ENCODE measurements at places on chromosomes 2 and 18. TPM values are rescaled to one million over a fixed set of nuclear protein-coding genes. Genes with fewer than 3 reads are reported as not detected.
A peak's percentile ranks its signal among the peaks of the same experiment; 100 is the strongest.

- DNase-seq: no peak
- H3K4me3 ChIP-seq: no peak overlapping the region
- H3K27me3 ChIP-seq: no peaks in the 10 kb centered on the region
- H3K4me1 ChIP-seq: peaks cover 4% of the 10 kb centered on the region
Observed at GRCh38 chr2:201977651-201978050, 56.0 kb upstream of the FZD7 start.

GRCh38 chr2:127695491-127696472, 5.5 kb upstream of the SFT2D3 start:
- peak; percentile 60 for DNase-seq
- H3K27ac ChIP-seq: no peak overlapping the region
- H3K4me1 ChIP-seq: peaks cover 3% of the 10 kb centered on the region
- peak overlapping the region; percentile 12 for H3K4me3 ChIP-seq
- no peaks in the 10 kb centered on the region for H3K27me3 ChIP-seq

DNA sequence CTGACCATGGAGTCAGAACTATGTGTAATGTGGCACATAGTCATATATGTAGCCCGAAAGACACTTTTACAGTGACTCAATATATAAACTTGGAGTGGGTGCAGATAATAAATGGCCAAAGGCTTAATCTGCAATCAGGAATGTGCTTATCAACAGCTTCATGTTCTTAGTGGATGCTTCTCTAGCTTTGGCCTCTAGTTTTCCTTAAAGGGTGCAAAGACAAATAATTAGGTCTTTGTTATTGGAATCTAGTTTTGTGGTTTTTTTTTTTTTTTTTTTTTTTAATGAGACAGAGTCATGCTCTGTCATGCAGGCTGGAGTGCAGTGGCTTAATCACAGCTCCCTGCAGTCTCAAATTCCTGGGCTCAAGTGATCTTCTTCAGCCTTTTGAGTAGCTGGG, 625.6 kb downstream of the EPHA4 start:
- H3K27ac ChIP-seq: no peak overlapping the region
- no peaks in the 10 kb centered on the region for H3K27me3 ChIP-seq
- H3K4me1 ChIP-seq: no peaks in the 10 kb centered on the region
- DNase-seq: no peak

- no peaks in the 10 kb centered on the region for H3K36me3 ChIP-seq
- no peak overlapping the region for H3K4me3 ChIP-seq
- no peaks in the 10 kb centered on the region for H3K4me1 ChIP-seq
- no peak for DNase-seq
- H3K27ac ChIP-seq: no peak overlapping the region
Observed at GRCh38 chr2:238114331-238114841, 14.2 kb downstream of the ESPNL start.

DNA sequence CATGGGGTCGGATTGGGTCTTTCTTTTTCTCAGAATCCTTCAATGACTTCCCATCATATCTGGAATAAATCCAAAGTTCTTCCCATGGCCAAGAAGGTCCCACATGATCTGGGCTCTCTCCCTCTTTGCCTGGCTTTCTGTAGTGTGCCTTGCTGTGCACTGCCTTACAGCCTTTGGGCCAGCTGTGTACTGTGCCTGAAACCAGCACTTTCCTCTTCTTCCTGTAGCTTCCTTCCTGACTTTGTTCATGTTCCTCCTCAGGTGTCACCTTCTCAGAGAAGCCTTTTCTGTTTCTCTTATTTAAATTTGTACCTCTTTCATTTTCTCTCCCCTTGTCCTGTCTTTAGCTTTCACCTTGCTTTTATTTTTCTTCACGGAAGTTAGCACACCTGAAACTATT, 4.3 kb upstream of the CDCA7 start:
- no peaks in the 10 kb centered on the region for H3K27me3 ChIP-seq
- no peak overlapping the region for H3K4me3 ChIP-seq
- no peak overlapping the region for H3K27ac ChIP-seq
- H3K4me1 ChIP-seq: no peaks in the 10 kb centered on the region
- DNase-seq: no peak

GRCh38 chr18:79954791-79955190, 3.3 kb upstream of the SLC66A2 start:
- no peaks in the 10 kb centered on the region for H3K36me3 ChIP-seq
- H3K27ac ChIP-seq: no peak overlapping the region
- peaks cover 7% of the 10 kb centered on the region for H3K4me1 ChIP-seq

DNA sequence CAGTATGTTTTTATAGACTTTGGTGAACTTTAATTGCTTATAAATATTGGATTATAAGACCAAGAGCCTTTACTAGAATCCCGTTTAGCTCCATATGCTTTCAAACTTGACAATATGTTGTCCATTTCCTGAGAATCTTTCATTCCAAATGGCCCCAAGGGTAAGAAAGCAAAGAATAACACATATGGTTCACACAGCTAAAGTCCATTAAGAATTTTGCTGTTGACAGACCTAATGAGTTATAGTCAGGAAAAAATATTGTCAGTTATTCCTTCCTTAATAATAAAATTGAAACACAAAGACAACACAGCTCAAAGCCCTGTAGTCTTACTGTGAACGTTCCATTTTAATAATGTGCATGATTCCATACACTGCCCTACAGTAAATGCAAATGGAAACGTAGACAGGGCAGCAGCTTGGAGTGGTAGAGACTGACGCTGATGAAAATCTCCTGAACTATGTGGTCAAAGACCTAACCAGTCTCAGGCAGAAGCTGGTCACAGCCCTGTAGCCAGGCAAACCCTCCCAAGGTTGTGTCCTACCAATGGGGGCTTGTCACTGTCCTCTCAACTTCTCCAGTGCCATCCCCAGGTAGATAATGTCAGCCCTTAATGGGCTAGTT, 49.0 kb upstream of the ATIC start:
- no peak overlapping the region for H3K4me3 ChIP-seq
- H3K4me1 ChIP-seq: peaks cover 4% of the 10 kb centered on the region

GRCh38 chr2:239751679-239752355, 273.3 kb downstream of the NDUFA10 start:
- no peak overlapping the region for H3K4me3 ChIP-seq
- H3K4me1 ChIP-seq: peaks cover 6% of the 10 kb centered on the region
- H3K27me3 ChIP-seq: no peaks in the 10 kb centered on the region
- no peaks in the 10 kb centered on the region for H3K36me3 ChIP-seq

GRCh38 chr2:112646102-112646719, 472 bp downstream of the SLC20A1 start:
- H3K27me3 ChIP-seq: no peaks in the 10 kb centered on the region
- H3K4me1 ChIP-seq: peaks cover 30% of the 10 kb centered on the region
- peak overlapping the region; percentile 96 for H3K4me3 ChIP-seq
- H3K36me3 ChIP-seq: peaks cover 42% of the 10 kb centered on the region
- peak overlapping the region; percentile 99 for H3K27ac ChIP-seq
- DNase-seq: peak; percentile 78

DNA sequence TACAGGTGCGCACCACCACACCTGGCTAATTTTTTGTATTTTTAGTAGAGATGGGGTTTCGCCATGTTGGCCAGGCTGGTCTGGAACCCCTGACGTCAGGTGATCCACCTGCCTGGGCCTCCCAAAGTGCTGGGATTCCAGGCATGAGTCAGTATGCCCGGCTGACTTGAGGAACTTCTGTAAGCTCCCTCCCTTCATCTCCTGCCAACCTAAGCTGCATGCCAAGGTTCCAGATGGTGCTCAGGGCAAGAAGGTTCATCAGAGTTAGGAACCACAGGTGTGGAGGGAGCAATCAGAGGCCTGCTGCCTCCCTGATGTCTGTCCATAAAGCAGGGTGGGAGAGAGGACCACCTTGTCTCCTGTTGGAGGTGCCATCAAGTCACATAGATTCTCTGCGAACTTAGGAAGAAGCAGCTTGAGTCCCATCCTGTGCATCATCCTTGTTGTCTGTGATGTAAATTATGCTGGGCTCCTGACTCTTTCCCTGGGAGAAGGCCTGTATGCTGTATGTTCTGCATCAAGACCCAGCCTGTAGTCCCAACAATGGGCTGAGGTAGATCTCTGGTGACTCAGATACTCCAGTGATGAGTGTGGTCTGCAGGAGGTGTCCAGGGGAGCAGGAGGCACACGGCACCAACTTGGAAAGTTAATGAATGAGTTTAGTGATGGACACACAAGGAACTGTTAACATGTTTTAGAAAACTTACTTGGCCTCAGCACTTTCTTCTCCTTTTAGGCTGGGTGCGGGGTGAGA, 53.1 kb downstream of the TMEM17 start:
- no peaks in the 10 kb centered on the region for H3K27me3 ChIP-seq
- no peak overlapping the region for H3K4me3 ChIP-seq
- no peak for DNase-seq
- H3K36me3 ChIP-seq: no peaks in the 10 kb centered on the region

- H3K27me3 ChIP-seq: no peaks in the 10 kb centered on the region
- no peak overlapping the region for H3K4me3 ChIP-seq
Observed at GRCh38 chr18:46158499-46158898, 54.3 kb downstream of the HAUS1 start.

DNA sequence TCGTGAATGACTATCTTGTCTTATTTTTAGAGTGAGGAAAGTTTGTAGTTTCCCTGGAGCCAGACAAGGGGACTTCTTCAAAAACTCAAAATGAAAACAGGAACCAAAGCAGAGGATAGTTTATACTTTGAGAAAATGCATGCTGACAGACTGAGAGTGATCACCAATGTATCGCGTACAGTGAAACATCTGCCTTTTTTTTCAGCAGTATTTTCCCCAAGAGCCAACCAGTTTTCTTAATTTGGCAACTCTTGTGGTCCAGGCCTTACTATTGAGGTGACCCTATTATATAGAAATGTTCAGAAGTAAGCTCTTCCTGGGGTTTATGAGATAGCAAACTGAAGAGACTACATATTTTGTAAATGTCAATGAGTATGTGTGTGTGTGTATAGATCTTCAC, 153.7 kb upstream of the VRK2 start:
- no peaks in the 10 kb centered on the region for H3K27me3 ChIP-seq
- H3K36me3 ChIP-seq: no peaks in the 10 kb centered on the region
- H3K4me3 ChIP-seq: no peak overlapping the region
- no peak overlapping the region for H3K27ac ChIP-seq

- H3K4me1 ChIP-seq: no peaks in the 10 kb centered on the region
- no peak overlapping the region for H3K4me3 ChIP-seq
- no peaks in the 10 kb centered on the region for H3K27me3 ChIP-seq
- no peak for DNase-seq
Observed at GRCh38 chr2:191999101-191999841, 152.4 kb upstream of the CAVIN2 start.

- peak overlapping the region; percentile 14 for H3K4me3 ChIP-seq
- H3K4me1 ChIP-seq: peaks cover 91% of the 10 kb centered on the region
- no peaks in the 10 kb centered on the region for H3K27me3 ChIP-seq
- H3K36me3 ChIP-seq: no peaks in the 10 kb centered on the region
- peak overlapping the region; percentile 80 for H3K27ac ChIP-seq
Observed at GRCh38 chr2:187545238-187545751, 8.9 kb downstream of the TFPI start.

GRCh38 chr2:27885234-27885633, 5.0 kb downstream of the RBKS start:
- H3K4me3 ChIP-seq: no peak overlapping the region
- no peaks in the 10 kb centered on the region for H3K36me3 ChIP-seq
- peak; percentile 39 for DNase-seq
- no peak overlapping the region for H3K27ac ChIP-seq

DNA sequence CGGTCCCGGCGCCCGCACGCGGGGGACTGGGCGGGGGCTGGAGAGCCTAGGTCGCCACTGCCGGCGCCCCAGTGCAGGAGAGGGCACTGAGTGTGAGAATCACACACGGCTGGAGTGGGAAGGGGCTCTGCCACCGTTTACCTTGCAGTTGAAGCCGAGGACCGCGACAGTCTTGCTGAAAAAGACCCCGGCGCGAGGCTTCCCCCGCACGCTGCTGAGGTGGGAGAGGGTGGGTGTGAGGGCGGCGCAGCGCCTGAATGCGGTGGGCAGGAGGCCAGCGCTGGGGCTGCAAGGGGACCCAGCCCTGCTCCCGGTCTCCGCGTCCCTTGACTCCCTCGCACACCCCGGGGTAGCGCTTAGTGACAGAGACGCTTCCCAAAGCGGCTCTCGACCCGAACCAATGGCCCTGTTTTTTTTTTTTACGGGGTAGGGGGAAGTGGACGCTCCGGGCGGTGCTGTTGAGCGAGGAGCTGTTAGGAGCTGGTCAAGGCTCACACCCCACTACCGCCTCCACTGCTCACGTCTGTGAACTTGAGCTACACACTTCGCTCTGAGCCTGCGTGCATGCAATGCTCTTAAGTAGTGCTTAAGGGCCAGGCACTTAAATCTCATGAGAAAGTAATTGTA, 794 bp downstream of the NOTO start:
- no peak overlapping the region for H3K27ac ChIP-seq
- no peaks in the 10 kb centered on the region for H3K36me3 ChIP-seq
- H3K27me3 ChIP-seq: peaks cover 34% of the 10 kb centered on the region
- peak overlapping the region; percentile 37 for H3K4me3 ChIP-seq
- no peaks in the 10 kb centered on the region for H3K4me1 ChIP-seq

DNA sequence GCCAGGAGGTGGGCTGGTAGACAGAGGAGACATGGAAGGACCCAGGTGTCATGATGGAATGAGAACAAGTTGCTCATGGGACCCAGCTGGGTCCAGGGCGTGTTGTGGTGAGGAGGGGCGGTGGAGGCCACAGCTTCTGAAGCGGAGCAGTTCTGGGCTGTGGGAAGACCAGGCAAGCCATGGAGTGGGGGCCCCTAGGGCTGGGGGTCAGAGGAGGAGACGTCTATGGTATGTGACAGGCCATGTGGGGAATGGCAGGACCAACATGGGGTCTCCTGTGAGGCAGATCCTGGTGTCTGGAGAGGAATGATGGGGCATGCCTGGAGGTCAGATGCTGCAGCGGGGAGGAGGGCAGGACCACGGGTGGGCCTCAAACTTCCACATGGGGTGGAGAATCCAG, 16.9 kb downstream of the MYO7B start:
- no peak for DNase-seq
- no peaks in the 10 kb centered on the region for H3K36me3 ChIP-seq
- peaks cover 24% of the 10 kb centered on the region for H3K27me3 ChIP-seq
- no peaks in the 10 kb centered on the region for H3K4me1 ChIP-seq
- H3K27ac ChIP-seq: no peak overlapping the region

- H3K27ac ChIP-seq: peak overlapping the region; percentile 99
- no peaks in the 10 kb centered on the region for H3K27me3 ChIP-seq
- peak overlapping the region; percentile 77 for H3K4me3 ChIP-seq
- peak; percentile 81 for DNase-seq
Observed at GRCh38 chr2:121529439-121530211, 1.1 kb upstream of the RNU4ATAC start.

APCDD1 gene
- total RNA-seq: 333 TPM

MC2R gene
- total RNA-seq: not detected

FN1 gene
- total RNA-seq: 2,058 TPM

SNRPD1 gene
- 167 TPM for total RNA-seq

SLC9A4 gene
- 0.11 TPM for total RNA-seq

SERPINB4 gene
- not detected for total RNA-seq

DUSP2 gene
- total RNA-seq: 0.50 TPM

TUBA3E gene
- not detected for total RNA-seq

ALLC gene
- total RNA-seq: not detected

All from A673 (cell line).